Activated T-cell treated with anti-CD3 and anti-CD28 coated beads for 24 hours (primary cell): ENCODE measurements at places on chromosomes 13 and 19.

DNA sequence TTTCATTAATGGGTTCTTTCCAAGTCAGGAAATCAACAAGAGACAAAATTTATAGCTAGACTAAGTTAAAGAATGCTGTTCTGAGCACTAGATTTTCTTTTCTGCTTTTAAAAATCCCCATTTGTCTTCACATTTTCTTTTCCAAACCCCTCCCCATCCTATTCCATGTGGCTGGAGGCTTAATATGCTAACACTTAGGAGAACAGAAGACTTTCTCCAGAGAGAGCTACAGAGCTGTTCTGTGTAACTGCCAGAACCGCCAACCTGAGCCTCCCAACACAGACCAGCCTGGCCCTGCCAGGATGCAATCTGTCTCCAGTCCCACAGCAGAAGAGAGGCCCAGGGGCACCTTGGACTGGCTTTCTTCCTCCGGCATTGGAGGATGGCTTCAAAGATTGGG lies 264.1 kb downstream of the NDFIP2 start:
- no peak for DNase-seq

GRCh38 chr19:4922530-4923275 lies 13.4 kb downstream of the UHRF1 start:
- no peak for DNase-seq

DNA sequence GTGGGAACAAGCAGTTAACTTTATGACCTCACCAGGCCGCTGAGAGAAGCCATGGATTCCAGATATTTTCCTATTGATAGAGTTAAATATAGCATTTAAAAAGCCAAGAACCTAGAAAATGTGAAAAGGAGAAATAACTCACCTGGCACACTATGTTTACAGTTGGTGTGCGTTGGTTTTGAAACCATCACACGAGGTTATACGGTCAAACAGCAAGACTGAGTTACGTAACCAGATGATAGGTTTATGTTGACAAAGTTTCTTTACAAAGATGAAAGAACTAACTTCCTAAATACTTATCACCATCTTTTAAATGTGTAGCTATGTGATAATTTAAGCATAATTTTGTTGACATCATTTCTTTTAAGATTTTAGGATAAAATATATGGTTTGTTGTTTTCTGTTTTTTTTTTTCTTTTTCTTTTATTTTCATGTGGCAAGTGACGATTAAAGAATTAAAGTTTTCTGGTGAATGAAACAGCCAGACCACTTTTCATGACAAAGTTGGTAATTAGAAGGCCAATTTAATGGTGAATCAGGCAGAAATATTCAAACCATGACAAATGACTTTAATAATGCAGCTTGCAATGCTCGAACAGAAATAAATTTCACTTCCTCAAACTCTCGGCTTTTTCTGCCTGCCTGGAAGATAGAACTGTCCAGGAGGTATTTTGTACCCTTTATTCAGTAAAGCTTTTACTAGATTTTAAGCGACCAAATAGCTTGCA lies 339.1 kb upstream of the OBI1 start:
- DNase-seq: no peak

GRCh38 chr13:114106526-114106925 lies 25.9 kb downstream of the RASA3 start:
- no peak for DNase-seq

DNA sequence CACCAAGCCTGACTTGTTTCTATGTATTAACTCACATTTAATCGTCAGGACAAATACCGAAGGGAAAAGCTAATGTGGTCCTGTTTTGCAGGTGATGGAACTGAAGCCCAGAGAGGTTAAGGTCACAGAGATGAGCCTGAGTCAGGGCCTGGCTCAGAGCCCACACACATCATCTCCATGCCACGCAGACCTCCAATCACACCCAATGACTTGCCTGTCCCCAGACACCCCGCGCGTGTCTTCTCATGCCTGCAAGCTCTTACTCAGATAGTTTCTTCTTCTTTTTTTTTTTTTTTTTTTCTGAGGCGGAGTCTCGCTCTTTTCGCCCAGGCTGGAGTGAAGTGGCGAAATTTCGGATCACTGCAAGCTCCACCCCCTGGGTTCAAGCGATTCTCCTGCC lies 16.4 kb downstream of the SIX5 start:
- DNase-seq: no peak

- no peak for DNase-seq
Measured at GRCh38 chr13:95381212-95381527, 79.9 kb upstream of the ABCC4 start.
